ENCODE measurements at places on chromosomes 3 and 15.

DNA sequence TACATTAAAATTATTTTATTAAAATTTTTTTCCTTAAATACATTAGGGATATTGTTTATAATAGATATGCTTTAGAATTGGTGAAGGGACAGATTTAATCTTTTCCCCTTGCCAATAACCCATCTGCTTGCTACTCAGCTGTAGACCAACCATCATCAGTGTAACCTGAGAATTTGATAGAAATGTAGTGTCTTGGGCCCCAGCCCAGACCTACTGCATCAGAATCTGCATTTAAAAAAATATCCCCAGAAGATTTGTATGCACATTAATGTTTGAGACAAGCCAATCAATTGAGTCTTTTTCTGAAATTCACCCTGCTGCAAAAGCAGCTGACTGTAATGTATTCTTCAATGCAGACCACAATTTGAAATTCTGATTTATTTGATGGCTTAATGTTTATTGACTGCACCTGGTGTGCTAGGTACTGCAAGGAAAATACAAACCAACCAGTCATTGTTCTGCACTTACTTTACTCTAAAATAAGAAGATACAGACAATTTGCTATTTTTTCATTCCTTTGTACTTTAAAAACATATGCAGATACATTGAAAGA, 190.7 kb upstream of the SGO1 start:
- no peak for DNase-seq

GRCh38 chr3:14869917-14870782, 51.4 kb downstream of the FGD5 start:
- DNase-seq: no peak

DNA sequence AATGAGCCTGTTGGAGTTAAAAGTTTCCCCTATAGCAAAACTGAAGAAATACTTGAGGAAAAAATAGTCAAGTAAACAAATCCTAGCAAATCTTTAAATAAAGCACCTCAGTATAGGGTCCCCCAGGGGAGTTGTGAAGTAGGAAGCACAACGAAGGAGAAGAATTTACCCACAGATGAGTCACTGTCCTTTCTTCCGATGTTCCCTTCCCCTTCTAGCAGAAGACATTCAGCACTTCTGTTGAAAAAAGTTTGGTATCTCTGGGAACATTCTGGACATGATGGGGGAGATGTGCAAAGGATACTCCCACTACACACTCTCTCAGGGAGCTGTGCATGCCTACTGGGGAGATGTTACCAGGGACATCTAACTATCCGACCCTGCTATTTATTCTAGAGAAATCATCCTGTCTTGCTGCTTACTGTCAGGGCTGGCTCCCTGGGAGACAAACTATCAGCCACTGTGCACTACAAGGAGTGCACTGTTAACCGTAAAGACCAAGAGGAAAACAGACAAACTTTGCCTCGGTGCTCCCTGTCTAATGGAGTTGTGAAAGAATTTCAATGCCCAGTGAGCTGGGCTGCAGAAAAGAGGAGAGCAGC, 93.8 kb downstream of the RFTN1 start:
- no peak for DNase-seq

DNA sequence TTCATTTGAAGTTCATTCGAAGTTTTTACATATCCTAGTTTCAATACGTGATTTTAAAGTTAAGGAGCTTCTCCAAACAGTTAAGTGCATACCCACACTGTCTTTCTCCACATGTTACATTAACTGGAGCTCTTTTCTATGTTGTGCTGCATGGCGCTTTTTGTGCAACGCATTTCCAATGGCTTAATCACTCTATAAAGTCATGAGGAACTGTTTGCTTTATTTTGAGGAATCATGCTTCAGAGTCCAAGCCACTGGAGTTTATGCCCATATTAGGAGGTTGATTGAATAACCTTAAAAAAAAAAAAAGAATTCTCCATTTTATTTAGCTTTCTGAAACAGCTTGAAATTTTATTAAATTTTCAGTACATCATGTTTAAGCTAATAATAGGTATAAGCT, 109.4 kb upstream of the MBNL1 start:
- no peak for DNase-seq

DNA sequence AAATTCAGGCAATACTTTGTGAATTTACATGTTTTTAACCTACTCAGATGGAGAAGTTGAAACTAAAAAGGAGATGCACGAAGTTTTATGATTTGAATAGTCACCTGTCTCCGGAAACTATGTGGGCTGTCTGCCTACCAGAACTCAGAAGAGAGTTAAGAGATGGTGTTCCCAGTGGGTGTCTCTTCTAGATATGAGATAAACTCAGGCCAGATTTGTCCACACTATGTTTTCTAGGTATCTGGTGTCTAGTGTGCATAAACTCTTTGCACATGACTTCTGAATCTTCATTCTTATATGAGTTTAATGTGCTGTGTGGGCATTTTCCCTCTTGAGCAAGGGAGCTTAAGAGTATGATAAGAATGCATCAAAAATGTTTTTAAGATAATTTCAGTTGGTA, 222.8 kb downstream of the FOXP1 start:
- DNase-seq: no peak

- no peak for DNase-seq
Measured at GRCh38 chr3:160885791-160886286, 129.8 kb downstream of the PPM1L start.

DNA sequence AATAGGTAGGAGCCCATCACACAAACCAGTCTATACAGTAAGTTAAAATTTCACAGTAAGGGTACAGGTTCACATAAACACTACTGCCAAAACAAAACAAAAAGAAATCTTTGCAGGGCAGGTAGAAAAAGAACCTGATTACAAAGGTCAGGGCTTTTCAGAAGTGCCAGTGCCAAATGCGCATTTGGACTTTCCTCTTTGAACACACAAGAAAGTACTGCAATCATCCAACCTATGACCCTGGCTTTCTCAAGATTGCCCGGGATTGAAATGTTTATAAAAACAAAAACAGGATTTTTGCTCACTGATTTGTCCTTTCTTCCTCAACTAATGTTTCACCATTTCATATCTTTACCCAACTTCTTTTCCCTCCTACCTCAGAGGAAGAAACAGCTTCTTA, 47.4 kb downstream of the CBLB start:
- no peak for DNase-seq

DNA sequence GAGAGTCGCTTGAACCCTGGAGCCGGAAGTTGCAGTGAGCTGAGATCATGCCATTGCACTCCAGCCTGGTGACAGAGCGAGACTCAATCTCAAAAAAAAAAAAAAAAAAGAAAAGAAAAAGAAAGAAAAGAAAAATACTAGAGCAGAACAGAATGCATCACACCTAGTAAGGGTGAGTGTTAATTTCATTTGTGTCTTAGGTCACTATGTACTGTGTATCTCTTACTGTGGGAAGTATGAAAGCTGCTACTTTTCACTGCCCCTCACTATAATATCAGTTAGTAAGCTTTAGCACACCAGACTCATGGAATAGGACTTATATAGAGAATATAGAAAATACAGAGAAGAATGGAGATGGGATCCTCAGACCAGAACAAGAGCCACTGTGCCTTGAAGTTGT, 45.9 kb upstream of the RASA2 start:
- DNase-seq: no peak

- DNase-seq: no peak
Measured at GRCh38 chr3:55780913-55781312, 293.8 kb upstream of the WNT5A start.

DNA sequence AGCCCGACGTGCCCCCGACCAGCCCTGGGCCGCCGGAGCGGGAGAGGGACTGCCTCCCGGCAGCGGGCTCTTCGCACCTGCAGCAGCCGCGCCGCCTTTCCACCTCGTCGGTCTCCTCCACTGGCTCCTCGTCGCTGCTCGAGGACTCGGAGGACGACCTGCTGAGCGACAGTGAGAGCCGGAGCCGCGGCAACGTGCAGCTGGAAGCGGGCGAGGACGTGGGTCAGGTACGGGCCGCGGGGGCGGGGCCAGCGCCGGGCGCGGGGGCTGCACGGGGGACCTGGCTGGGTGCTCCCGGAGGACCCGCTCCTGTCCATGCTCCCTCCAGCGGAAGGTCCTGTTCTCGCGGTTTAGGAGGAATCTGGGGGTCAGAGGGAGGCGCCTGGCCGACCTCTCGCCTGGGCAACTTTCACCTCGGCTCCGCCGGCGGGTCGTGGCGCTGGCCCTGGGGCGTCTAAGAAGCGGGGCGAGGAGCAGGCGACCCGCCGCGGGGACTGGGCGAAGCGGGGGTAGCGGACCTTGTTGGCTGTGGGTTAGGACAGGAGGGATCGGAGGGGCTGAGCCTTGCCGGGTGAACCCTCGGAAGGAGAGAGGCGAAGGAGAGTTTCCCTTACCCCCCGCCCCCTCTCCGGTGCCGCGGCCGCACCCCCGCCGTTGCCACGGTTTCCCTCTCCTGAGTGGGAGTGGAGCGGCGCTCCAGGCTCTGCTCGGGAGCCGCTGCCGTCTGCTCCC, 682 bp downstream of the ITPKA start:
- DNase-seq: peak; percentile 24

GRCh38 chr3:171743327-171744157, 66.7 kb downstream of the PLD1 start:
- DNase-seq: no peak

- DNase-seq: no peak
Measured at GRCh38 chr3:111194048-111194447, 122.4 kb downstream of the NECTIN3 start.

GRCh38 chr3:51727500-51727899, 20.6 kb downstream of the GRM2 start:
- no peak for DNase-seq

DNA sequence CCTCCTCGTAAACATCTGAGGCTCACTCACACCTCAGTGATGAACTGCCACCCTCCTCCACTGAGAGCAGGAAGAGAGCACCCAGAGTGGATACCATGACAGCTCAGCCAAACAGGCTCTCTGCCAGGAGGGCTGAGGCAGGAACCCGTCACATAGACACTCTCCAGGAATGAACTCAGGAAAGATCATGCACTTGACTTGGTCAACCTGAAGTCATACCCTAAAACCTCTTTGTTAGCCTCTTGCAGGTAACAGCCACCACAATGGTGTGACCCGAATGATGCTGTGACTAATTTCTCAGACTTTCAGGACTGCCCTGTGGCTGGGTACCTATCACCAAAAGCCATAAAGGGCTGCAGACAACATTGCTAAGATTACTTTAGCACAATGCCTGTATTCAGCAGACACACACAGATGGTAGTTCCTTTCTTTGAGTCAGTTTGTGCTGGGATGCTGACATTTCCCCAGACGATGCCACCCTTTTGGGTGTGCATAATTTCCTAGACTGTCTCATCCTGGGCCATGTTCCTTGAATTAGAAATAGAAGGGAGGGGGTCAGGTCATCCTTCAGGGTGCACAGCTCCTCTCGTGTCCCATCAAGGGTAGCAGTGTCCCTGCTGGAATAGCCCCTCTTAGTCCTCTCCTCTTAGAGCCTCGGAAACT, 30.3 kb downstream of the CX3CR1 start:
- DNase-seq: no peak

GRCh38 chr15:43103907-43104306, 1.9 kb downstream of the UBR1 start:
- no peak for DNase-seq

DNA sequence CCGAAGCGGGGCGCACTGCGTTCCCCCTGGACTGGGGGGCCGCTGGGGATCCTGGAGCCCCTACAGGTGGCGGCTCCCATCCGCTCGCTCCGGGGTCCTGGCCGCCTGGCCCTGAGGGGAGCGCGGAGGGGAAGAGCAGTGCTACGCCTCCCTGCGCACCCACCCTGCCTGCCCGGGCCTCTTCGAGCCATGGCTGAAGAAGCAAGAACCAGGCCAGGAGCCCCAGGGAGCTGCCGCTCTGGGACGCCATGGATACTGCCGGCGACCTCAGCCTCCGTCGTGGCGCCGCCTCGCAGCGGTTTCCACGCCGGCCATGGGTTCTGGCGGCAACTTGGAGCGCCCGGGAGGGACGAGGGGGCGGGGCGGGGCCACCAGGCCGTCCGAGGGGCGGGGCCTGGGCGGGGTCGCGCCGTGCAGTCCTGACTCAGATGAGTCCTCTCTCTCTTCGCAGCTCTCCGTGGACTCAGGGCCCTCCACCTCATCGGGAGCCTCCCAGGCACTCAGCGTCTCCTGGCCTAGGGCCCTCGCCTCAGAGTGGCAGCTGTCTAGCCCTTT, 50.9 kb downstream of the MYL3 start:
- DNase-seq: no peak

DNA sequence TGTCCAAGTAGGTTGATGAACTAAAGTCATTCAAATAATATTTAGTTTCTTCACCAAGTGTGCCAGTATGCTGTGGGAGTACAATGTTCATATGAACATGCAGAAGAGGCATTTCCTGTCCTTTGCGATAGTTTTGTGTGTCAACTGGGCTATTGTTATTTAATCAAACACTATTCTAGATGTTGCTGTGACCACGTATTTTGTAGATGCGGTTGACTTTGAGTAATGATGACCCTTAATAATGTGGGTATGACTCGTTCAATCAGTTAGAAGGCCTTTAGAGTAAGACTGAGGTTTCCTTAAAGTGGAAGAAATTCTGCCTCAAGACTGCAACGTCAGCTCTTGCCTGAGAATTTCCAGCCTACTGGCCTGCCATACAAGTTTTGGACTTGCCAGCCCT, 470.7 kb upstream of the CBLB start:
- DNase-seq: no peak

DNA sequence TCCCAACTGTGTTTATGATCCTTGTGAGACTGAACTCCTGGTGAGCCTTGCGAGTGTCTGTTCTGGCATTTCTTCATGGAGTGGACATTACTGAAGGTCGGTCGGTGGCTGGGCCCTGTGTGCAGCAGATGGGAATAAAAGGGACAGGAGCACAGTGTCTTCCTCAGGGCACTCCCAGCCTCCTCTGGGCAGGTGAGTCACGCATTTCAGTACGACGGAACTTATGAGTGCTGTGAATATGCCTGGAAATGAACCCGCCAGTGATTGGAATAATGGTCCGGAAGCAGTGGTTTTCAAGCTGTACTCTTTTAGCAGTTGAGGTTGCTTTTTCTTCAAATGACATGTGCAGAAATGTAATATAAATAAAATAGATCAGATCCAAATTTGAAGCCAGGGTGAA, 55.1 kb downstream of the LARS2 start:
- no peak for DNase-seq

- DNase-seq: peak; percentile 14
Measured at GRCh38 chr3:43691120-43691995, 620 bp downstream of the ABHD5 start.

DNA sequence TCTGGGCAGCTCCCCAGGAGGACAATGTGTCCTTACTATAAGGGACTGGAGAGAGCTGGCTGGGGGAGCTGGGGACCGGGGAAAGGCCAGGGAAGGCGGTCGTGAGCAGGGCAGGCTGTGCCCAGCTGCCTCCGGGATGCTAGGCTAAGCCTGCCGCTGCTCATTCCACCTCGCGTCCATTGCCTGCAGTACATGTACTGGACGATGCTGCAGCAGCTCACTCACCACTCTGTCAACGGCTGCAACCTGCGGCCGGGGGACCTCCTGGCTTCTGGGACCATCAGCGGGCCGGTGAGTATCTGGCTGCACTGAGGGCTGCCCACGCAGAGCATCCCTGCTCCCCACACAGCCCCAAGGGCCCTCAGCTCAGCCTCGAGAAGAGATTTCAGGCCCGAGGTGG, 27.1 kb downstream of the FAH start:
- no peak for DNase-seq

GRCh38 chr3:134352031-134352671, 22.1 kb downstream of the AMOTL2 start:
- no peak for DNase-seq

- DNase-seq: no peak
Measured at GRCh38 chr15:75840659-75841058, 2.6 kb upstream of the UBE2Q2 start.

GRCh38 chr3:45035441-45036301, 9.6 kb downstream of the CLEC3B start:
- DNase-seq: no peak

Measured in central memory CD8-positive, alpha-beta T cell (primary cell).